Skin of body (tissue), 3 donors: ENCODE measurements at places on chromosomes 7 and 10. TPM values are rescaled to one million over a fixed set of nuclear protein-coding genes. Genes with fewer than 3 reads are reported as not detected.

Gene GBX1
- total RNA-seq, result 0.30 TPM

Gene NEUROD6
- total RNA-seq, result 0.30 TPM

Gene ARHGEF5
- total RNA-seq, result 14.3 TPM

Gene RAMP3
- 3.5 TPM for total RNA-seq

Gene SEMA3A
- 26.9 TPM for total RNA-seq

Gene DNA2
- total RNA-seq, result 8.9 TPM

Gene ABHD11
- total RNA-seq, result 8.0 TPM

Gene ANKRD61
- total RNA-seq, result not detected

Gene PDIA4
- 72.3 TPM for total RNA-seq

Gene BAMBI
- 8.0 TPM for total RNA-seq

Gene IL6
- 0.30 TPM for total RNA-seq

Gene STEAP2
- total RNA-seq, result 14.6 TPM

Gene NPSR1
- total RNA-seq, result not detected

Gene C10orf62
- 0.20 TPM for total RNA-seq

Gene TRIM8
- total RNA-seq, result 49.2 TPM

Gene NKX1-2
- 0.20 TPM for total RNA-seq

Gene ZPBP
- total RNA-seq, result not detected

Gene SPDYE16
- total RNA-seq, result 0.10 TPM

Gene LRRC18
- 0.39 TPM for total RNA-seq

Gene RSPH10B2
- 0.30 TPM for total RNA-seq

Gene EPHA1
- 16.2 TPM for total RNA-seq

Gene C10orf143
- 1.4 TPM for total RNA-seq

Gene TMEM139
- 1.1 TPM for total RNA-seq

Gene VSTM4
- total RNA-seq, result 40.5 TPM

Gene HOXA9
- total RNA-seq, result 9.6 TPM

Gene ZNF485
- 3.8 TPM for total RNA-seq

Gene OR2A42
- total RNA-seq, result 0.10 TPM
